Activated T-cell treated with anti-CD3 and anti-CD28 coated beads for 1 hour (primary cell): ENCODE measurements at places on chromosomes 7 and 10.

- no peak for DNase-seq
Observed at GRCh38 chr10:14603534-14604102, 171.1 kb downstream of the FAM107B start.

DNA sequence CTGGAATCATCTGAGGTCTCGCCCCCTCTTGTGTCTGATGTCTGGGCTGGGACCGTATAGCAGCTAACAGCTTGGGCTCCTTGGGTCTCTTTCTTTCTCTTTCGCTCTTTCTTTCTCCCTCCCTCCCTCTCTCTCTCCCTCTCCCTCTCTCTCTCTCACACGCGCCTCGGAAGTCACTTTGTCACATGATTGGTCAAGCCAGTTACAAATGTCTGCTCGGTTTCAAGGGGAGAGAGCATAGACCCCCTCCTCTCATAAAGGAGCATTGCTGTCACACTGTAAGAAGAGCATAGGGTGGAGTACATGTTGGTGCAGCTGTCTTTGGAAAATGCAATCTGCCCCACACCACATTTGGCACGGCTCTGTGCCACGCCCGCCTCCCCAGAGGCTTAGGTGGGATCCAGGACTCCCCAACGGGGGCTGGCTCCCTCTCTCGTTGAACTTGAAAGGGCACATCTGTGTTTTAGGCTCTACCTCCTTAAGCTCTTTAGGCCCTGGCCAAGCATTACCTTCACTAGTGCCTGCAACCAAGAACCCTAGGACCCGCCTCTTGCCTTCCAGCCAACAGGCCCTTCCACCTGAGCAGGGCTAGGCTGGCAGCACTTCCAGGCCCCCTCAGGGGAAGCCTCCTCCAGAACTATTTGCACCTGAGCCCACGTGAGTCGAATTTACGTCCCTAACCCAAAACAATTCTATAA, 61.9 kb upstream of the CACUL1 start:
- DNase-seq: no peak

DNA sequence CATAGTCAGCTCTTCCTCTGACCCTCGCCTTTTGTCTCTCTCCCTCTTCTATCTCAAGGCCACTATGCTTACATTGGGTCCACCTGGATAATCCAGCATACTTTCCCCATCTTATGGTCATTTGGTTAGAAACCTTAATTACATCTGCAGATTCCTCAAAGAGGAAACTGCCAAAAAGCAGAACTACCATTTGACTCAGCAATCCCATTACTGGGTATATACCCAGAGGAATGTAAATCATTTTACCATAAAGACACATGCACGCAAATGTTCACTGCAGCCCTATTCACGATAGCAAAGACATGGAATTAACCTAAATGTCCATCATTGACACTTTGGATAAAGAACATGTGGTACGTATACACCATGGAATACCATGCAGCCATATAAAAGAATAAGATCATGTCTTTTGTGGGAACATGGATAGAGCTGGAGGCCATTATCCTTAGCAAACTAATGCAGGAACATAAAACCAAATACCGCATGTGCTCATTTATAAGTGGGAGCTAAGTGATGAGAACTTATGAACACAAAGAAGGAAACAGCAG, 114.8 kb upstream of the NPY start:
- no peak for DNase-seq

- no peak for DNase-seq
Observed at GRCh38 chr7:128321044-128321422, 22.7 kb downstream of the RBM28 start.

- no peak for DNase-seq
Observed at GRCh38 chr7:18495412-18496340, at the start of gene HDAC9. HDAC9 (plus strand) TSS chr7:18495749; CDS start chr7:18496303, 554 bp downstream.
